ENCODE measurements at places on chromosomes 12 and 14.

GRCh38 chr14:92830902-92831301 is 36.8 kb downstream of the GOLGA5 start:
- no peak for DNase-seq

DNA sequence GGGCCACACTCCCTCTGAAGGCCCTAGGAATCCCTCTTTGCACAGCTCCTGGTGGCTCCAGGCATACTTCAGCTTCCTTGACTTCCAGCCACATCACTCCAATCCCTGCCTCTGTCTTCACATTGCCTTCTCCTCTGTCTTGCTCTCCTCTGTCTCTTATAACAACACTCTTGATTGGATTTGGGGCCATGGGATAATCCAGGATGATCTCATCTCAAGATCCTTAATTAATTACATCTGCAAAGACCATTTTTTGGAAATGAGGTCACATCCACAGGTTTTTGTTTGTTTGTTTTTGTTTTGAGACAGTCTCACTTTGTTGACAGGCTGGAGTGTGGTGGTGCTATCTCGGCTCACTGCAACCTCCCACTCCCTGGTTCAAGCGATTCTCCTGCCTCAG is 88.7 kb downstream of the TMTC1 start:
- DNase-seq = no peak

- DNase-seq = no peak
These were observed 36.8 kb upstream of the G2E3 start for GRCh38 chr14:30521899-30522736.

DNA sequence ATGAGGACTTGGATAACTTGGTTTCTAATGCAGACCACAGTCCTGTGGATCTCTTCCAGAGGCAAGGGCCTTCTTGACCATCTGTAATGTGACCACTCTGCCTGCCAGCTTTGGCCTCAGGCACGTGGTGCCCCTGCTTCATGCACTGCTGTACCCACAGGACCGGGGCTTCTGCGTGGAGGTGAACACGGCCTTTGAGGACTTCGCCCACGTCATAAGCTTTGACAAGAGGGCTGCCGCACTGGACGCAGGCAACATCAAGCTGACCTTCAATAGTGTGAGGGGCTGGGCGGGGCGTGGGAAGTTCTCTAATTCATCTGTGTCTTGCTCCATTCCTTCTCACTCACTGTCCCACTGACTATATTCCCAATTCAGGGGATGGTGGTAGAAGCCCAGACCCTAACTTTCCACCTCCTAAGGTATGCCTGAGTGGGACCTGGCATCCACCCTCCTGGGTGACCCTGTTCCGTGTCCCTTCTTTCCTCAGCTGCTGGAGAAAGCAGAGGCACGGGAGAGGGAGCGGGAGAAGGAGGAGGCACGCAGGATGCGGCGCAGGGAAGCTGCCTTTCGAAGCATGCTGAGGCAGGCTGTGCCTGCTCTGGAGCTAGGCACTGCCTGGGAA is 18.5 kb downstream of the PRPF40B start:
- DNase-seq = no peak

- no peak for DNase-seq
These were observed 3.5 kb upstream of the KLRK1 start for GRCh38 chr12:10393291-10393690.

DNA sequence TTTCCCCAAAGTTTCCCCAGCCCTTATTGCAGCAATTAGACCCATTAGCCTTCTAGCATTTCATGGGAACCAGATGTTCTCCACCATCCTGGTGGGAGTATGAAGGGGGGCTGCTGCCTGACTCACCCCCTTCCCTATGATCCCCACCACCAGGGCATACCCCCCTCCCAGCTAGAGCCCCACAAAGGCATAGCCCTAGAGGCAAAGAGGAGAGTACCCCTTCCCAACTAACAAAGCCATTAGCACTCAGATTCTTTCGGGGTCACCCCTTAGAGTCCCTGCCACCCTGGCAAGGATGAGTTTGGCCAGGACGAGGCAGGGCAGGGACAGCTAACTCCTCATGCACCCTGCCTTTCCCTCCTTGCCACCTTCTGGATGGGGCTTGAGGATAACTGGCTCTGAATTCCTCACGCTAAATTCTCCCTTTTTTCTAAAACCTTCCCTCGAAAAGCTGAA is 9.2 kb downstream of the RARG start:
- no peak for DNase-seq

DNA sequence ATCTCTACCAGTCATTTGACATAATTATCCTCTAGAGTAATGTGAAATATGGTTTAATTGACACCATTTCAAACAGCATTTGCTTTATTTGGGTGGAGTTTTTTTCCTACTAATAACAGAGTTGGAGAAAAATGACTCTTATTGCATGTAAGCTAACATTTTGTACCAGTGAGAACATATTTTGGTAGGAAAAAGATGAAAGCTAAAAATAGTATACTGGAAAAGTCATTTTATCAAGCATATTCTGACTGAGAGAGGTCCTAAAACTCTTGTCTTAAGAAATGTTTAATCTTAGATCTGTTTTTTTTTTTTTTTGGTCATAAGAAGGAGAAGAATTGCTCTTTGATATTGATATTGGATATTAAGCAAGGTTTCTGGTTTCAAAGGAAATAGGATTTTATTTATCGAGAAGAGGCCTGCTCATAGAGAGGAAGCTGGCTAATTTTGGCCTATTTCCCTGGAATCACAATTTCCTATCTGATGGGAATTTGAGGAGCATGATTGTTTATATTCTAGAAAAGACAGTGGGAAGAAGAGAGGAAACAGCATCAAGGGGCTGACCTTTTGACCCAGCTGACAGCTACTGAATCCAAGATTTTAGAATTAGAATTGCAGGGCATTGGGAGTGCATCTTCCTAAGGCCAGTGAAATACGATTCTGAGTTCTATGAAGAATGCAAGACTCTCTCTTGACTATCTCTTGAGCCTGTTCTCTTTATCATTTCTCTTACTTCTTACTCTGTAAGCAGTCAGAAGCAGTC is 19.4 kb downstream of the OTOGL start:
- DNase-seq = no peak

DNA sequence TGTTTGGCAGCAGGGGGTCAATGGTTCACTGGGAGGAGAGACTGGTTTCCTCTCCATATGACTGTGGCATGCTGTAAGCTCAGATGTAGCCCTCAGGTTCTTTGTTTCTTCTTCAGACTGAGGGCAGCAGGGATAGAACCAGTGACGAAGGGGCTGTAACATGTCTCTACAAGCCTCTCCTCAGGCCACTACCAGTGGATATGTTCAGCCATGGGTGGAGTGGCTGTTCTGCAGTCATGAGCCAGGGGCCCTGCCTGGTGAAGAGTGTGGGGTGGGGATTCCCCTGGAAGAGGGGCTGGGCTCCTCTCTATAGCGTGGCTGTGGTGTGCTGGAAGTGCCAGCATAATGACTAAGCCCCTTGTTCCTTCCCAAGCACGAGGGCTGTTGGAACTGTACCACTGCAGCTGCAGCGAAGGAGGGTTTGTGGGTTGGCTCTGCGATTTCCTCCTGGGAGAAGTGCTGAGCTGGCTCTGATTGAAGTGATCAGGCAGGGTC is 55.8 kb downstream of the CMAS start:
- DNase-seq = no peak

GRCh38 chr14:64159588-64159987 is 134.6 kb downstream of the ESR2 start:
- no peak for DNase-seq

GRCh38 chr12:105083031-105083430 is 1.2 kb downstream of the ALDH1L2 start:
- DNase-seq = no peak

- no peak for DNase-seq
These were observed 193.6 kb upstream of the NUDT4 start for GRCh38 chr12:93183940-93184671.

DNA sequence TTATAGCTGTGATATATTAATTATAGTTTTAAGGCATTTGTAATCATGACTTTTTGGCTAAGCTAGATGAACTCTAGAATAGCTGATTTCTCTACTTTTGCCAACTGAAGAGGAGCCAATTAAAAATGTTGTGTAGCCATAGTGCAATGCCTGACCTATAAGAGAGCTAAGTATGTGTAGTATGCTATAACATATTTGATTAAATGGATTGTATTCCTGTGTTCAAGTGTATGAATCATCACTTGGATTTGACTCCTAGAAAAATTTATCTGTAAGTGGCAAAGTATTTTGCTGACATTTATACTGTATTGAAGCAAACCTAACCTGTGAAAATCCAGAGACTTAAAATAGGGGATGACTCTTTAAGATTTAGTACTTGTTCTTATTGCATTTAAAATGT is 34.2 kb downstream of the PCNX4 start:
- no peak for DNase-seq

- DNase-seq = no peak
These were observed 953.8 kb downstream of the TRHDE start for GRCh38 chr12:73225941-73226340.

GRCh38 chr12:18576104-18576626 is 161.6 kb downstream of the PLCZ1 start:
- no peak for DNase-seq

GRCh38 chr12:119202544-119202943 is 23.8 kb downstream of the HSPB8 start:
- no peak for DNase-seq

DNA sequence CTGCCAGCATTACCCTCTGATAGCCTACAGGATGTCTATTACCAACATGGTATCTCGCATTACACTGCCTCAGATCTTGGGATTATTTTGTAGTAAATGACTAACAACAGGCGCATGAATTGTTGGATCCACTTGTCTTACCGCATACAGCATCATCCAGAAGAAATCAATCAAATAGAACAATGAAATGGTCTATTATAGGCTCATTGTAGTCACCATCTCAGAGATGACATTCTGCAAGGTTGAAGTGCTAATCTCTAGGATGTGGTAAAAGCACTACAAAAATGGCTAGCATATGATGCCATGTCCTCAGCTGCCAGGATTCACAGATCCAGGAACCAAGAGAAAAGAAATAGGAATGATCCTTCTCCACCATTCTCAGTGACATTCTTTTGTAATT is 52.0 kb downstream of the WASHC3 start:
- no peak for DNase-seq

DNA sequence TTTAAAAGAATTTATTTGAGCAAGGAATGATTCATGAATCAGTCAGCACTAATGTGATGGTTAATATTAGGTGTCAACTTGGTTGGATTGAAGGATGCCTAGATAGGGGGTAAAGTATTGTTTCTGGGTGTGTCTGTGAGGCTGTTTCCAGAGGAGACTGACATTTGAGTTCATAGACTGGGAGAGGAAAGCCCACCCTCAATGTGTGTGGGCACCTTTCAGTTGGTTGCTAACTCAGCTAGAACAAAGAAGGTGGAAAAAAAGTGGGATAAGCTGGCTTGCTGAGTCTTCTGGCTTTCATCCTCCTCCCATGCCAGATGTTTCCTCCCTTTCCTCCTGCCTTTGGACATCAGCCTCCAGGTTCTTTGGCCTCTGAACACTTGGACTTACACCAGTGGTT is 47.2 kb downstream of the TESPA1 start:
- no peak for DNase-seq

DNA sequence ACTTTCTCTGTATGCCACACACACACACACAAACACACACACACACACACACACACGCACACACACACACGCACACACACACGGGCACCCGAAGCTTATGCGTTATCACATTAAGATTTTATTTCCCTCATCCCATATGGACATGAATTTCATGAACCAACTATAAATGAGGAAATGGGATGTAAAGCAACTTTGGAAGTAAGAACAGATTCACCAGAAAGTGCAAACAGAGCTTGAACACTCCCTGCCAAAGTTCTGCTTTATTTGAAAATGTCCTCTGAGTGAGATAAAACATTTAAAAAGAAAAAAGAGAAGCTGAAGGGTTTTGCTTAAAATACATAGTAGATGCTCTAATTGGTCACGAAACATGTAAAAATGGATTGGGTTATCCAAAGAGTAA is 90.4 kb upstream of the OTX2 start:
- no peak for DNase-seq
